ENCODE measurements at places on chromosomes 2 and 18.

DNA sequence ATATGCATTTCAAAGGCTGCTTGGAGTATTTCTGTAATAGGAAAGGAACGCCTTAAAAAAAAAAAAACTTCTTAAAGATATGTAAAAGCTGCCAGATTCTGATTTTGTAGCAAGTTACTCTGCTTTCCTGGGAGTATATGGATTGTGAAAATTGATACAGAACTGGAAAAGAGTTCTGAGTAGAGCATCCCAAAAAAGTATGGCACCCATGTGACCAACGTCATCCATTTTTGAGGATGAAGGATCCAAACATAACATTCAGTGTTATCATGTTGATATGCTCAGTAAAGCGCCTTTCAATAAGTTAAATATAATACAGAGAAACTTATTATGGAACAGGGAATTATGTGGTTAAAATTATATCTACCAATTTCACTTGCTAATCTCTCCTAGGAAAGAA is 978.4 kb upstream of the POU3F3 start:
- DNase-seq, result no peak

- DNase-seq, result no peak
Observed at GRCh38 chr2:214558341-214558740, 147.5 kb downstream of the VWC2L start.

GRCh38 chr2:55224761-55225261 is 7.3 kb downstream of the CLHC1 start:
- no peak for DNase-seq

GRCh38 chr2:31067259-31067658 is 71.0 kb downstream of the GALNT14 start:
- no peak for DNase-seq

GRCh38 chr18:37246779-37247340 is 318.7 kb downstream of the CELF4 start:
- no peak for DNase-seq

- no peak for DNase-seq
Observed at GRCh38 chr18:10591896-10592295, 66.1 kb downstream of the NAPG start.

GRCh38 chr2:21008014-21008789 is 35.7 kb downstream of the APOB start:
- DNase-seq, result no peak

- no peak for DNase-seq
Observed at GRCh38 chr2:71477231-71477691, 23.9 kb downstream of the DYSF start.

DNA sequence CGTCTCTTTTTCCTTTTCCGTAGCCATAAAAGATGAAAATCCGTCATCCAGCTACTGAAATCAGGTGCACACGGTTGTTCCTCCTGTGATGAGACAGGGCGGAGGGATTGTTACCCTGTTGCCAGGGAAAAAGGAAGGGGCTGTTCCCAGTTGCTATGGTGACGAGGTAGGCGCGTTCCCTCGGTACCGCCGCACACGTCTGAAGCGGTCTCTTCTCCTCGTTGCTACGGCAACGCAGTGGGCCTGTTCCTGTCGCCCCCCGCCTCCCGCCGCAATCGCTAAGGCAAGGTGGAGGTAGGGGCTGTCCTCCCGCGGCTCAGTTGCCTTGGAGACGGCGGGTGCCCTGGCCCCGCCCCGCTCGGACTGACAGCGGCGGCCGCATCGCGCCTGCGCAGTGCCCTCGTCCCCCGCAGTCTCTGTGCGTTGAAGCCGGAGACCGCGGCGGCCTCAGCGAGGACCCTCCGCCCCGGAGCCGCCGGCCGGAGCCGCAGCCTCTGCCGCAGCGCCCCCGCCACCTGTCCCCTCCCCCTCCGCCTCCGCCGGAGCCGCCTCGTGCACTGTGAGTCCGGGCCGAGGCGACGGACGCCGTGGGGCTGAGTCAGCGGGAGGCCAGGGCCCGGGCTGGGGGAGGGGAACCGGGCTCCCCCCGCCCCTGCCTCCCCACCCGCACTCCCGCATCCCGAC is at the start of gene MAPRE3:
TSS of gene MAPRE3 (plus strand) at position 394 of the 684 bp plus-strand sequence. CDS start 51,582 bp downstream, outside the sequence.
- DNase-seq, result peak; percentile 86

DNA sequence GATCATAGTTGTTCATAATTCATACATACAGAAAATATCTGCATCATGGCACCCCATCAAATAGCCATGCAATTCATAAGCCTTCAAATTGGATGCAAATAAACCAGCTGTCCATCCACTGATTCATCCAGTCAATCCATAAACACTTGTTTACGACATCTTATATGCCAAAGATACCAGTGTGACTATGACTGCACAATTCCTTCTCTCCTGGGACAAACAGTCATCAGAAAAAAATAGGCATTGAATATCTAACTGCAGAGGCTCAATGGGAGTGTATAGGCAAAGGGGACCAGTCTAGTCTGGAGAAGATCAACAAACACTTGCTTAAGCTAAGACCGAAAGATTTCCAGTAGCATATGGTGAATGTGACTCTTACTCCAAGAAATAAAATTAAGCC is 70.0 kb downstream of the COL4A3 start:
- DNase-seq, result no peak

DNA sequence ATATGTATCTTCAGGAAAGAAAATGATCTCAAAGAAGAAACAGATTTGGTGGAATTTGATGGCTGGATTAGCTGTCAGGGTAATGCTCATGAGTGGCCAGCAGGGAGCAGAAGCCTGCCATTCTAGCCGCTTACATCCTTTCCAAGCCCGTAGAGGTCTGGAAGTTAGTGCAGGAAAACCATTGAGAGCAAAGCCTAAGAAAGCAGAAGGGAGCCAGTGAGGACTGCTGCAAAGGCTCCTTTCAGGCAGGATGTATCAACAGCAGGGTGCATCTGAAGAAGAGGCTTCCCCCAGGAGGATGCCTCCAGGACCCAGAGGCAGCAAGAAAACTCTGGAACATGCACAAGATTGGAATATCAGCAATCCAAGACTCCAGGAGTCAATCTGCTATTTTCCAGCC is 22.9 kb upstream of the LBH start:
- peak; percentile 45 for DNase-seq

DNA sequence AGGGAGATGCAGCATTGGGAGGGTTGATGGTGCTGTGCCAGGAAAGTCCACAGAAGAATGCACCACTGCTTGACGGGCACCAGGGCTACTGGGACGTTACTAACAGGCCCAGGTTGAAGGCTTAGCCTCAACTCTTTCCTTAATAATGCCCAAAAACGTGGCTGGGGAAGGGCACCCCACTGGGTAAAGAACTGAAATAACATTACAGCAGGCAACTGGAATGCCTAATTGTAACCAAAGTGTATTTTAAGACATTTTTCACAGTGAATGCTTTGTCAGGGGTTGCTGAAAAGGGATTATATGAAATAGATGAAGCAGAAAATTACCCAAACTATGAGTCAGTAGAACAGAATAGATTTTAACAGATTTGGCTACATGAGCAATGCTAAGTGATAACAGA is 191.3 kb downstream of the CMPK2 start:
- no peak for DNase-seq

DNA sequence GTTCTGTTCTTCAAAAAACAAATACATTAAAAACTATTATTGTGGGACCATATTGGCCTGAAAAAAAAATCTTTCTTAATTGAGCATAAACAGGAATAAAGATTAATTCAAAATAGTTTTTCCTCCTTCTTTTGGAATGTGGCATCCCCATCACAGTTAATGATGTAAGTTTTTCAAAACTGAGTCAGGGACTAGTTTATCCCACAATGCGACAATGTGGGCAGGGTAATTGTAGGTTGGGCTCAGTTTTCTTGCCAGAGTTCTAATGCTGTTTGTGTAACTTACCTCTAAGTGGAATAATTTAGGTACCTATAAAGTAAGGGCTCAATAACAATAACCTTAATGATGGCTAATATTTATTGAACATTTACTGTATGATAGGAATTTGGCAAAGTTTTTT is 82.0 kb downstream of the PMS1 start:
- DNase-seq, result no peak

- no peak for DNase-seq
Observed at GRCh38 chr2:98751748-98752147, 20.8 kb upstream of the MGAT4A start.

- peak; percentile 33 for DNase-seq
Observed at GRCh38 chr2:23940718-23941620, 706 bp downstream of the UBXN2A start.

- no peak for DNase-seq
Observed at GRCh38 chr2:218717262-218717661, 6.6 kb downstream of the TTLL4 start.

GRCh38 chr18:60044290-60045006 is 144.7 kb downstream of the PMAIP1 start:
- DNase-seq, result no peak

- no peak for DNase-seq
Observed at GRCh38 chr2:3597567-3597966, 2.7 kb downstream of the COLEC11 start.

GRCh38 chr18:40577981-40578365 is 1377.1 kb upstream of the PIK3C3 start:
- no peak for DNase-seq

DNA sequence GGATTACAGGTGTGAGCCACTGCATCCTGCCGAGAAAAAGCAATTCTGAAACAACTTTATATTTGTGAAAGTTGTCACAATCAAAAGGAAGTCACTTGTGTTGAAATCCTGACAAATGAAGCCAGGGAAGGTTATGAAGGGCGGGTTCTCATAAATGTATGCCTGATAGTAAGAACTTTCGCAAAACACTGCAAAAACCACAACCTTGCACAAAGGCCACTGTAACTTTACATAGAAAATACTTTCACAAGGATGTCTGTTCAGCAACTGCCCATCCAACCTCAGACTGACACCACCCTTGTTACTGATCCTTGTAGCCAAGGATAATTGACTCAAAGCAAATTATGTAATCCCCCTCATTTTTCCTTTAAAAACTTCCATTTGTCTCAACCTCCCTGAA is 90.6 kb downstream of the SLC4A3 start:
- DNase-seq, result no peak

DNA sequence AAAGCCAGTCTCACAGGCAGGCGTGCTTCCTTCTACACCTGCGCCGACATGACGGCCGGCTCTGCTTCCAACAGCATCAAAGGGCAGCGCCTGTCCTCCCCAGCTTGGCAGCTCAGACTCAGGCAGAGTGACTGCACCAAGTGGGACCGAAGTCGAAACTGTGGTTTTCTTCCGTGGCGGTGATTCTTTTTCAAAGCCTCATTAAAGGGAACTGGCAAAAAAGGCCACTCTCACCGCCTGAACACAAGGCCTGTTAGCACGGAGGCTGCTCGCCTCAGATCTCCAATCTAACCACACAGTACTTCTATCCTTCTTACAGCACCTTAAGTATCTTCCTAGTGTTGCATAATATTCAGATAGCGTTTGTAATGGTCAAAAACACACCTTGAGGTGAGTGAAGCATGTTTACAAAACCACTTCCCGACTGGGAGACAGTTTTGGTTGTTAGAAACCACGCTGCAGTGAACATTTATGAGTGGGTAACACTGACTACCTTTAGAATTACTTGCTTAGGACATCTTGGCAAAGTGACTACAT is 236.4 kb downstream of the HDAC4 start:
- DNase-seq, result peak; percentile 33

DNA sequence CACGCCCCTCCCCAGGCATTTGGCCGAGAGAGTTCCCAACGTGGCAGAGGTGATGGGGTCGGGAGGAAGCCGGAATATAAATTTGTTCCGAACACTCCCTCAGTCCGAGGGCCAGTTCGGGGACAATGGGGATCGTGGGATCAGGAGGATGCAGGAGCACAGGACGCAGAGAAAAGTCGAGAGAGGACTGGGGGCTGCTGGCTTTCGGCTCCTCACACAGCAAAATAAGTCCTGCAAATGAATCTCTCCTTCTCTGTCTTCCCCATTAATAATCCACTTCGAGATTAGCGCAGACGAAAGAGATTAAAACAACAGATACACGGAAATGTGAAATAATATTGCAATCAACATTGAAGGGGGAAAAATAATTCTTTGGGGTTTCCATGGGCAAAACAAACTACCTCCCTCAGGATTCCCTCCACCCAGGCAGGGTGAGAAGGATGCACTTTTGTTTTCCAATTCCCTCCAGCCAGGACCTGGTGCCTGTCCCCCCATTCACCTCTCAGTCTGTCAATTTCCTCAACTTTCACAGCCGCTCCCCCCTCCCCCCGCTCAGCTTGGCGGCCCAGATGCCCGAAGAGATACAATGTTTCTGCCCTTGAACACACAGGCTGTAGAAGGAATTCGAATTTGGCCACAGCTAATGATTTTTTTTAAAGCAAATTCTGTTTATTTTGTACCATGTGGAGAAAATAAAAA is 3.1 kb upstream of the ZEB2 start:
- DNase-seq, result peak; percentile 77

DNA sequence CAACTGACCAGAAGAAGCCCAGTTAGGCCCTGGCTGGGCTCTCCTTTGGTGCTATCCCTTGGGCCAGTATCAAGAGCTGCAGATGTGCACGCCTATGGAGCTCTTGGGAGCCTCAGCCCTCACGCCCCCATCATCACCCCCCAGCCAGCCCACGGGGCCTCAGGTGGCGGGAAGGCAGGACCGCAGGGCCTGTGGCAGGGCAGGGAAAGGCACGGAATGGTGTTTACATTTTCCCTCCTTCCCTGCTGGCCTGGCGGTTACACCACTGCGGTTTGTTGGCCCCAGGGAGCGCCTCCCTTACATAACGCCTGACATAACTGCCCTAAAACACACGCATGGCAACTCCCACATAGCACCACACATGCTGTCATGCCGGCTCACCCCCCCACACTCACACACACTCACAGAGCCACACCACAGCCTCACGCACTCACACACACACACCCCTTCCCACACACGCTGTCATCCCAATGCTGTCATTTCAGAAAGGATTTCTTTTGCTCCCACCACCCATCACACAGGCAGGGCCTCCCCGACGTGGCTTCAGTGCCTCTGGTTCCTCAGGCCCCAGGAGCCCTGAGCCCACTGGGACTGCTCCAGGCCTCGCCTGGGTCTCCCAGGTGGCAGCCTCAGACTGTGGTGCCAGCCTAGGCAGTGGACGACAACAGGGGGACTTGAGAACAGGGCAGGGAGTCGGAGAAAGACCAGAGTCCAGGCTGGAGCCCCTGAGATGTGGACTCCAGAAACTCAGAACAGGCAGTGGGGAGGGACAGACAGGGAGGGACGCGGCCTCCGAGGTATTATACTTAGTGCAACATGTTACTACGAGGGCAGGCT is 15.7 kb downstream of the ZFP36L2 start:
- DNase-seq, result peak; percentile 75

DNA sequence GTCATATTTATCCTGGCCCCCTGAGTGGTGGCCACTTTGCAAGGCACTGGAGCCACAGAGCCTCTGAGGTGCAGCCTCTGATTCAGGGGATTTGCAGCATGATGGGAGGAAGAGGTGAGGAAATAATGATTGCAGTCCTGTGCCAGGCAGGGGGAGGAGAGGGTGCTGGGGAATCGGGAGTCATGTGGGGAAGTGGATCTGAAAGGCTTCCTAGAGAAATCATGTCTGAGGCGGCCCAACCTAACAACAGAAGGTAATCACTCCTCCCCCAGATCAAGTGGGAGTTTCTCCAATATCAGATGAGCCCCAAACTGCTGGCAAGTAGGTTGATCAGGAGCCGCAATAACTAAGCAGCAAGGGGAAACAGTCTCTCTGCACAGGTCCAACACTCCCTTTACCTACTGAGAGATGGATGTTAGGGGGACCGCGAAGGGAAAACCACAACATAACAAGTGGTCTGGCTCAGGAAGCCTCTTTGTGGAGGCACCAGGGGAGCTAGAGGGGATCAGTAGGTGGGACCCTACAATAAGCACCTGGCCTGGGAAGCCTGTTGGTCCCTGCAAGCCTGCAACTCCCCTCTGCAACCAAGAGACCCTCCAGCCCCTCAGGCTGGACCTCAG is 71.8 kb upstream of the NPAS2 start:
- no peak for DNase-seq

GRCh38 chr2:69453475-69454129 is 16.4 kb upstream of the NFU1 start:
- no peak for DNase-seq

- no peak for DNase-seq
Observed at GRCh38 chr2:223032187-223033142, 19.5 kb upstream of the KCNE4 start.

All from tibial artery (tissue), 4 donors.